ENCODE measurements at places on chromosomes 4 and X. TPM values are rescaled to one million over a fixed set of nuclear protein-coding genes. Genes with fewer than 3 reads are reported as not detected.

Gene UGT8
- 0.15 TPM for total RNA-seq

Gene SLC9A7
- total RNA-seq = 22.6 TPM

Gene CXCL11
- 0.13 TPM for total RNA-seq

Gene DGAT2L6
- total RNA-seq = not detected

Gene TBX22
- not detected for total RNA-seq

Gene PLAC8
- 14.5 TPM for total RNA-seq

Gene FAT4
- 0.02 TPM for total RNA-seq

Gene ZXDB
- 5.0 TPM for total RNA-seq

Gene TMSB15C
- 3.2 TPM for total RNA-seq

Gene CASP3
- 70.3 TPM for total RNA-seq

Gene CCDC120
- 4.0 TPM for total RNA-seq

Gene RGN
- not detected for total RNA-seq

Gene SOWAHB
- 0.06 TPM for total RNA-seq

Gene MPC1L
- total RNA-seq = not detected

Gene TAF7L
- total RNA-seq = not detected

Gene CCDC110
- total RNA-seq = not detected

Gene KCNE5
- 0.71 TPM for total RNA-seq

Gene PPP1R2C
- total RNA-seq = not detected

Gene GPR119
- total RNA-seq = not detected

Gene TCEAL3
- total RNA-seq = 4.0 TPM

Gene LGI2
- not detected for total RNA-seq

Gene LANCL3
- total RNA-seq = 0.38 TPM

Gene IL2
- total RNA-seq = 163 TPM

Gene FAM236D
- not detected for total RNA-seq

Gene RS1
- not detected for total RNA-seq

Gene PNMA6F
- not detected for total RNA-seq

Gene CCSER1
- total RNA-seq = not detected

Gene PHOX2B
- total RNA-seq = not detected

Gene FGB
- total RNA-seq = not detected

Gene UPF3B
- 20.0 TPM for total RNA-seq

Gene HMX1
- total RNA-seq = not detected

Gene GAGE2A
- not detected for total RNA-seq

Gene NSUN7
- total RNA-seq = not detected

Gene VCX
- total RNA-seq = not detected

Gene USP17L27
- not detected for total RNA-seq

Gene H2BW2
- not detected for total RNA-seq
